ENCODE measurements at places on chromosomes 12 and 14.

GRCh38 chr12:57240066-57240921, 10.7 kb downstream of the STAC3 start:
- peak; percentile 74 for DNase-seq
- H3K4me1 ChIP-seq = peaks cover 45% of the 10 kb centered on the region
- peaks cover 6% of the 10 kb centered on the region for H3K36me3 ChIP-seq
- H3K27me3 ChIP-seq = peaks cover 2% of the 10 kb centered on the region
- peak overlapping the region; percentile 46 for H3K4me3 ChIP-seq

GRCh38 chr12:77064896-77065360, 441 bp downstream of the E2F7 start:
- H3K4me1 ChIP-seq = peaks cover 6% of the 10 kb centered on the region
- H3K27me3 ChIP-seq = no peaks in the 10 kb centered on the region
- no peak for DNase-seq
- H3K4me3 ChIP-seq = peak overlapping the region; percentile 89
- peak overlapping the region; percentile 78 for H3K27ac ChIP-seq

GRCh38 chr12:92444763-92445162, 258.0 kb upstream of the PLEKHG7 start:
- no peaks in the 10 kb centered on the region for H3K36me3 ChIP-seq
- DNase-seq = no peak
- no peaks in the 10 kb centered on the region for H3K4me1 ChIP-seq

DNA sequence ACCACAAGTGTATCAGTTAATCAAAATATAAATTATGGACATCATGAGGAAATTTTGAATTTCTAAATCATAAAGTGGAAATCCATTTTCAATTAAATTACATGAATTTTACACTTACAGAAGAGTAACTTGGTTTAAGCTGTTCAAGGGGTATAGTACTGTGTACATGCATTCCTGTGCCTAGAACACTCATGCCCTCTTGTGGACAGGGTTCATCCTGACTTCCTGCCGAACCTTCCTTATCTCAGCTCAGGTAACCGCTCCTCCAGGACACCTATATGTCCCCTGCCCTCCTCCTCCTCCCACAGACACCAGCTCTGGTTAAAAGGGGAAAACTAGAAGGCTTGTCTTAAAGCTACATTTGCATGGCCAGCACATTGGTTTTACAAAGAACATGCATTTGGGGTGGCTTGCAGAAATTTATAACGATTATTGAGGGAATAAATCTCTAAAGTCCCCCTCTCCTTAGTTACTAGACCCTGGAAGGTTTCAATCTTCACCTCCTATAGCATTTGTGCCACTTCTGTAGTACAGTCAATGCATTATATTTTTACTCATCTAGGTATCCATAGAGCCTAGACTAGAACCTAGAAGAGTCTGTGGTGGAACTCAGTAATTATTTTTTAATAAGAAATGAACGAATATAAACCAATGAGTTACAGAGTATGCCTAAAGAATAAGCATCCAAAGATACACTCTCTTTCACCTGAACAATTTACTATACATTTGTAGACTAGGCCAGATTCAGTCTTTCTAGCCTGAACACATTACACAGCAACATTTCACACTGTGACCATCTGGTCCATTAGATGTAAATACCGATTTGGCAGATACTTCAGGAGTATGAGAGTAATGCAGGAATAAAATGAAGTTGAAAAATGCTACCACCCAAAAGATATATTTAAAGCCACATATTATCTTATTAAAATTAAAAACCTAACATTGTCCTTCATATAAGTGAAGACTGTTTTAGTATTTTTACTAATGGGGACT, 345.6 kb downstream of the PAWR start:
- no peak overlapping the region for H3K4me3 ChIP-seq
- no peak overlapping the region for H3K27ac ChIP-seq
- H3K27me3 ChIP-seq = no peaks in the 10 kb centered on the region

DNA sequence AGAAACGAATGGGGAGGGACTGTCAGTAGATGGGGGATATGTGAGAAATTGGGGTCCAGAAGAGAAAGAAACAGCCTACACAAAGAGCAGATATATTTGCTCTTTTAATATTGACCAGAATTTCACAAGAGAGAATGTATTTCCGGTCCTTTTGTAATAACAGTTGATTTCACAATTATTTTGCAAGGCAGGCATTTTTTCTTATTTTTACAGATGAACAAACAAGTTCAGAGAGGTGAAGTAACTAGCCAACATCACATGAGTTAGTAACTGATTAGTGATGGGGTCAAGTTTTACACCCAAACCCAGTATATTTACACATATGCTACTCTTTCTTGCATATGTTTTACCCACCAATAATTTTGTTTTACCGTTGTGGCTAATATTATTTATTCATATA, 188.2 kb downstream of the NAV3 start:
- H3K4me3 ChIP-seq = no peak overlapping the region
- DNase-seq = no peak
- no peaks in the 10 kb centered on the region for H3K36me3 ChIP-seq
- H3K27ac ChIP-seq = no peak overlapping the region

DNA sequence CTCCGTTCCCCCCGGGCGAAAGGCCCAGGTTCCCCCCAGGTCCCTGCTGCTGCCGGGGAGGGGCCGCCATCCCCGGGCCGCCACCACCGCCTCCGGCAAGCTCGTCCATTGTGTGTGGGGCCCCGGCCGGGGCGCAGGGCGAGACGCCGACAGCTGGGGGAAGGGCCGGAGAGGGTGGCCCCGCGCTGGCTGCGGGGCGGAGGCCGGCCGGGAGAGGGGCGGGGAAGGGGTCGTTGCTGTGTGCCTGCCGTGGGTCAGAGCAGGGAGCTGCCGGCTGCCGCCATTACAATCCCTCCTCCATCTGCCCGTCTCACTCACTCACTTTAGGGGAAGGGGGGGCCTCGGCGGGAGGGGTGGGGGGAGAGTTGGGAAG, at the start of gene STRN3:
Gene STRN3, minus strand, starts transcription at position 303 of the 373 bp plus-strand sequence. Its CDS starts 194 bp downstream, at position 109.
- DNase-seq = no peak
- peak within 1 kb of the TSS; percentile 89 for H3K27ac ChIP-seq
- H3K36me3 ChIP-seq = peaks cover 19% of the 10 kb centered on the region
- H3K27me3 ChIP-seq = no peaks in the 10 kb centered on the region

DNA sequence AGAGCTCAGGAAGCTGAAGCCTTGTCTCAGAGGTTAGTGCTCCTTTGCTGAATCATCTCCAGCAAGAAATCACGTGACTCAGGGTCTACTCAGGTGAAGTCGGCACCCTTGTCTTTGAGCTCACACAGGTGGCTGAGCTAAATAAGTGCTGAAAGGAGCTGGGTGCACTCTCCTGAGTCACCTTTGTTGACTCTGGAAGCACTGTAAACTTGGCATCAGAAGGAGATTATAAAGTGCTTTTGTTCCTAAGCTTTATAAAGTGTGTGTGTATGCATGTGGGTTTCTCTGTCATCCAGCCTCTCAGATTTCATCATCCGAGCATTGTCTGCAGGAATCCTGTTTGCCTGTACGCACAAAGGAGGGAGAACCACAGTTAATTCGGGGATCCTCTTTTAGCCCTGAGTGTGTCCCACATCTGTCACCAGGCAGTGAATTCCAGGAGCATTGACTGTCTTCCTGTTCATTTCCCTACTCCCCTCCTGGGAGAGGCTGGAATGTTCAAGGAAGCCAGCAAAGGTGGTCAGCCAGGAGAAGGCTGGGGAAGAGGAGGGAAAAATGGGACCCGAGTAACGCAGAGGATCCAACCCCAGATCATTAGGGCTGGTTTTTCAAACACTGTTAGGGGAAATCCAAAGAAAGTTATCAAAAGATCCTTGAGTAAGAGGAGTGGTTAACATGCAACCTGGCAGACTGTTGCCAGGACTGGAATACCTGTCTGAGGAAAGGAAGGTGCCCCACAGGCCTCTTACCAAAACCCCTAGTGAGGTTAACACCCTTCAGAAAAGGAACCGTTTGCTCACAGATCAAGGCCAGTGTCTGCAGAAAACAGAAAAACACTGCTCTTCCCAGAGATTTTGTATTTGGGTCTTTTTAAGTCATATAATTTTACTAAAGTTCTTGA, 157.5 kb upstream of the HIF1A start:
- DNase-seq = peak; percentile 7
- no peaks in the 10 kb centered on the region for H3K36me3 ChIP-seq
- no peaks in the 10 kb centered on the region for H3K27me3 ChIP-seq

- H3K27ac ChIP-seq = no peak overlapping the region
- H3K36me3 ChIP-seq = no peaks in the 10 kb centered on the region
- no peak overlapping the region for H3K4me3 ChIP-seq
- H3K4me1 ChIP-seq = no peaks in the 10 kb centered on the region
- no peak for DNase-seq
These were observed 50.7 kb upstream of the CSRP2 start for GRCh38 chr12:76929499-76929898.

DNA sequence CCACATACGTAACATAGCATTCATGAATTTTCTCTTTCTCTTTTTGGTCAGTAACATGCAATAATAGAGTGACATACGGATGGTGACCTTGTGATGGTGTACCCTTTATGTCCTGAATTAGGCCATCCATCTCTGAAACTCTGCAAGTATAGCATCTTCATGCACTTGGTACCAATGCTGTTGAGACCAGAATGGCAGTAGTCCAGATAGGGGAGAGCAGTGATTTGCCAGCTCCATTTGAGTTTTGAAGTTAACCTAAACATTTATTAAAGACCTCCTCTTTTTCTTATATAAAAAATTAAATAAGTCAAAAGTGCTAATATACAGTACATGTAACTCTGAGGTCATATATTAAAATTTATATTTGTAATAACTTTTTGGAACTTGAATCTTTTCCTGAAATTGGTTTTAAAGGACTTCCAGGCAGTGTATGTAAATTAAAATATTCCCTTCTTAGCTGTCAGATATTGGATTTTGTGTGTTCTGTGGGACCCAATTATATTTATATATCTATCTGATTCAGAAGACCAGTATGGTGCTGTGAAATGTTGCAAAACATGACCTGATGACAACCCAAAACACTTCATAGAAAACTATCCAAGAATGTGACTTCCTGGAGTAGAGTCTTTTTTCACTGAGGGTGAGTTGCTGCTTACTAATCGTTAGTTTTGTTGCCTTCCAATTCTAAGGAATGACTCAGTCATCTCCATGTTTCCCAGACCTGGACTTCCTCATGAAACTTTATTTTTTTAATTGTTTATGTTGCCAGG, 3.5 kb downstream of the ELK3 start:
- no peak overlapping the region for H3K27ac ChIP-seq
- no peak overlapping the region for H3K4me3 ChIP-seq
- H3K27me3 ChIP-seq = peaks cover 9% of the 10 kb centered on the region
- H3K36me3 ChIP-seq = no peaks in the 10 kb centered on the region
- DNase-seq = no peak

- no peak overlapping the region for H3K4me3 ChIP-seq
- H3K27ac ChIP-seq = no peak overlapping the region
- peaks cover 72% of the 10 kb centered on the region for H3K36me3 ChIP-seq
These were observed 33.2 kb downstream of the HECTD1 start for GRCh38 chr14:31174433-31174832.

DNA sequence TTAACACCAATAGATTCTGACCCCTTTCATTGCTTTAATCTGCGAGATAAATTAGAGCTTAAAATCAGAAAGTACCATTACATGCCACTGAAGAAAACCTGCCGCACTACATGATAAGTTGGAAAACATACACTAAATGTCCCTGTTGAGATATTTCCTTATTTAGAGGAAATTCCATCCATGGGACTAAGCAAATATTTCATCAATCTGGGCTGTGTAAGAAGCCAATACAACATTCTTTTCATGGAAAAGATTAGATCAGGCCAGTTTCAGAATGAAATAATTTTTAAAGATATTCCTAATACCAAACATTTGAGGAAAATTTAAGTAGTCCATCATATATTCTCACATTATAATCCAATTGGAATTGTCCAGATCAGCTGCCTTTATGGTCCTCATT, 112.8 kb downstream of the LLPH start:
- H3K27ac ChIP-seq = no peak overlapping the region
- no peak overlapping the region for H3K4me3 ChIP-seq
- H3K4me1 ChIP-seq = no peaks in the 10 kb centered on the region
- no peak for DNase-seq
- H3K27me3 ChIP-seq = peaks cover 10% of the 10 kb centered on the region

DNA sequence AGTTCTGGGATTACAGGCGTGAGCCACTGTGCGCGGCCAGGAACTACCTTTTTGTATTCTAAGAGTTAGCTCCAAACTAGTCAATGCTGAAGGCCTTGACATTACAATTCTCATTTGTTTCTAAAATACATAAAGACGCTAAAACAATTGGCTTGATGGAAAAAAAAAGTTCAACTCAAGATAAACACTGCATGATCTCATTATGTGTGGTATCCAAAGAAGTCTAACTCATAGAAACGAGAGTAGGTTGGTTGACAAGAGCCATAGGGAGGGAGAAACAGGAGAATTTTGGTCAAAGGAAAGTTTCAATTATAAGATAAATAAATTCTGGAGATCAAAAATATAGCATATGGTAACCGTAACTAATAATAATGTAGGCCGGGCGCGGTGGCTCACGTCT, 20.0 kb upstream of the RNF34 start:
- no peaks in the 10 kb centered on the region for H3K36me3 ChIP-seq
- no peaks in the 10 kb centered on the region for H3K27me3 ChIP-seq
- H3K27ac ChIP-seq = no peak overlapping the region
- no peak overlapping the region for H3K4me3 ChIP-seq
- peaks cover 4% of the 10 kb centered on the region for H3K4me1 ChIP-seq

DNA sequence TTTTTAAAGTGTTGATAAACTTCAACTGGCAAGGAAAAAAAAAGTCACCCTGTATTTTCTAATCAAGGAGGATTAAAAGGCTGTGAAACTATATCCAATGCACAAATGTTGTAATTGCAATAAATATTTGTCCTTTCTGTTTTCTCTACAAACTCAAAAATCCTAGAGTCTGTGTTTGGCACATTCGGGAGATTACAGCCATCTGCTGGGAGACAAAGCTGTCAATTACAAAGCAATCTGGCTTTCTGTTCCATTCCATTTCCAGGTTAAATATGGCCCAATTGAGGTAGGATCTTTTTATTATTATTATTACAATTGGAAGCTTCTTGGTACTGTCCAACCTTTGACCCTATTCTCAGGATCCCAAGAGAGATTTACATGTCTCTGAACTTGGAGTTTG, 295.9 kb downstream of the DIO2 start:
- no peaks in the 10 kb centered on the region for H3K4me1 ChIP-seq
- no peak overlapping the region for H3K27ac ChIP-seq
- no peak for DNase-seq
- H3K4me3 ChIP-seq = no peak overlapping the region
- no peaks in the 10 kb centered on the region for H3K36me3 ChIP-seq
